ENCODE measurements at places on chromosomes 1 and 21. TPM values are rescaled to one million over a fixed set of nuclear protein-coding genes. Genes with fewer than 3 reads are reported as not detected.

ADAMTSL4 gene
- total RNA-seq = 2.6 TPM

C1QTNF12 gene
- 3.8 TPM for total RNA-seq

LAD1 gene
- 0.16 TPM for total RNA-seq

CYP4Z1 gene
- not detected for total RNA-seq

FCER1G gene
- total RNA-seq = not detected

HCRTR1 gene
- total RNA-seq = 0.50 TPM

TAF13 gene
- total RNA-seq = 39.8 TPM

AMY1A gene
- not detected for total RNA-seq

GRCh38 chr1:209926045-209926444, 12.0 kb upstream of the SYT14 start:
- DNase-seq = no peak

- DNase-seq = no peak
Measured at GRCh38 chr1:64248065-64248464, 44.6 kb downstream of the UBE2U start.

- no peak for DNase-seq
Measured at GRCh38 chr1:166139735-166140134, 27.1 kb downstream of the FAM78B start.

- no peak for DNase-seq
Measured at GRCh38 chr1:99674115-99675064, 28.5 kb downstream of the PALMD start.

DNA sequence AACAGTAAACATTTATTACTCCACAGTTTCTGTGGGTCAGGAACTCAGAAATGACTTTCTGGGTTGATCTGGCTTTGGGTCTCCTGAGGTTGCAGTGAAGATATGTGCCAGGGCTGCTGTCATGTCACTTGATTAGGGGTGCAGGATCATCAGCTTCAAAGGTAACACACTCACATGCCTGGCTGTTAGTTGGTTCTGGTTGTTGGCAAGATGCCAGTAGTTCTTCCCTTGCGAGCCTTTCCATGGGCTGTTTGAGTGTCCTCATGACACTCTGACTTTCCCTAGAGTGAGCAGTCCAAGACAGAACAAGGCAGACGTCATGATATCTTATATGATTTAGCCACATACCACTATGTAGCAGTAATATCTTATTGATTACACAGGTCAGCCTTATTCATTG, 1.8 kb downstream of the SWT1 start:
- no peak for DNase-seq

DNA sequence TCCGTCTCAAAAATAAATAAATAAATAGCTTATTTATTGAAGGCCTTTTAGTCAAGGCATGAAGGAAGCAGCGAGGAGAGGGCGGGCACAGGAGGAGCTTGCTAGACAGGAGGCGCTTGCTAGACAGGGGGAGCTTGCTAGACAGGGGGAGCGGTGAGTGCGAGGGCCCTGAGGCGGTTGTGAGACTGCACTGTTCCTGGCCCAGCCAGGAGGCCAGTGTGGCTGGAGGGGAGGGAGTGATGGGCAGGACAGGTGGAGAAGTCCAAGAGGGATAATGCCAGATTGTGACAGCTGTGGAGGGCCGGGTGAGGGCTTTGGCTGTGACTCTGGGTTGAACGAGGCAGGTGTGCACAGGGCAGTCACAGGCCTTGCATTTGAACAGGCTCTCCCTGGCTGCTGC, 18.2 kb downstream of the KIF17 start:
- no peak for DNase-seq

DNA sequence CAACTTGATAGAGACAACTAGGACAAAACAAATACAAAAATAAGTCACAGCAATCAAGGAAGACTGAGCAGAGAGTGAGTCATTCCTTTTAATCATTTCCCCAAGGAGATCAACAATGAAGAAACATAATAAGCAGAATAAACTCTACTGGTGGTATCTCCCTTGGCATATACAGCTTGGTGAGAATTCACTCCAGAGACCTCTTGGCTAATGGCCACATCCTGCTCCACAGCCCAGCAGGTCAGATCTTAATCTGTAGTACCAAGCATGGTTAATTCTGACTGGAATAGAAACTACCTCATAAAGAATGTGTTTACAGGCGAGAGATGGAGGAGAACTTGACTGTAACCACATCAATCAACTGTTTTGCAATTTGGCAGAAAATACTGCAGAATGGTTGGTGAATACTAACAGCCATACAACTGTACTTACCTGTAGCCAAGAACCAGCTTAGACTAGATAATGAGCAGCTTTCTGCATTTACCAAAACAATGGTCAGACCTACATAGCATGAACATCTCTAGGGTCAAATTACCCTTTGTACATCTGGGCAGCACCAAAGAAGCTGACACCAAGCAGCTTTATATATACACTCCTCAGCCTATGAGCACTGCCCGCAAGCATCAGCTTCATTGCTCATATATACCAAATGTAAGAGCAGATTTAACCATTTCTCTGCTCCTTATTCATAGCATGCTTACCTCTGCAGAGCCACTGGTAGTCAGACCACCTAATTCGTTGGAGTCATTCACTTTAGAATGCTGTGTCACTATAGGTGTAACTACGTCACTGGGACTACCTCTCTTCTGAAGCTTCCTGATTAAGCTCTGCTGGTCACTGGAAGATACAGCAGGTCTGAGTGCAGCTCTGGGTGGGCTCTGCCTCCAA, 51.0 kb downstream of the KIAA0319L start:
- DNase-seq = no peak

DNA sequence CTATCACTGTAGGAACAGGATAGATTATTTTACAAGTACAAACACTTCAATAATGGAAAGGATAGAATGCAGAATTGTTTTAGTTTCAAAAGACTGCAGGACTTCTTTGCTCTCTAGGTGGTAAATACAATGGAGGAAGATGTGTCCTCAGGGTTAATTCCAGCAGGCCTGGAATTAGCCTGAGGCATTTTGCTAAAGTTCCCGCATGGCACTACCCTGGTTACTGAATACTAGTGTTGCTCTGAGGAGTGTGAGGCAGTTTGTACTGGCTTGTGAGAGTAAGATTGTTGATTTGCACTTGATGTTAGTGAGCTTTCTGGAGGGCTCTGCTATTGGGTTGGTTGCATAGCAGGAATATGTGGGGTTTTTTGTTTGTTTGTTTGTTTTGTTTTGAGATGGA, 61.4 kb downstream of the FASLG start:
- no peak for DNase-seq

DNA sequence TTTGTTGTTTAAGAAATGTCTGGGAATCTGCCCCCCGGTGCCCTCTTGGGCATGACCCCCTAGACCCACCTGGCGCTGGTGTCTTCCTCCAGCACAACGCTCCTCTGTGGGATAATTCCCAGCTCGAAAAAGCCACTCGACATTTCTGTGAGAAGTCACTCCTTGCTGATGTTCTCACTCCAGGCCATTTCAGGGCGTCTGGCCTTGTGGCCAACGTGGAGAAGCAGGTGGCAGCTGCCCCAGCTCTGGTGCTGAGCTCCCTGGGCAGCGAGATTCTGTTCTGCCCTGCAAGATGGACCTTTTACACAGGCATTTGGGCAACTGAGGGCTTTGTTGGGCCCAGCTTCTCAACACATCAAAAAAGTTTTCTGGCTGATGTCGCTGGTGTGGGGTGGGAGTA, 147.7 kb upstream of the WNT4 start:
- peak; percentile 62 for DNase-seq

- DNase-seq = no peak
Measured at GRCh38 chr1:4083231-4084047, 183.4 kb upstream of the C1orf174 start.

GRCh38 chr1:211476200-211476849, 15.6 kb downstream of the RD3 start:
- DNase-seq = peak; percentile 90

DNA sequence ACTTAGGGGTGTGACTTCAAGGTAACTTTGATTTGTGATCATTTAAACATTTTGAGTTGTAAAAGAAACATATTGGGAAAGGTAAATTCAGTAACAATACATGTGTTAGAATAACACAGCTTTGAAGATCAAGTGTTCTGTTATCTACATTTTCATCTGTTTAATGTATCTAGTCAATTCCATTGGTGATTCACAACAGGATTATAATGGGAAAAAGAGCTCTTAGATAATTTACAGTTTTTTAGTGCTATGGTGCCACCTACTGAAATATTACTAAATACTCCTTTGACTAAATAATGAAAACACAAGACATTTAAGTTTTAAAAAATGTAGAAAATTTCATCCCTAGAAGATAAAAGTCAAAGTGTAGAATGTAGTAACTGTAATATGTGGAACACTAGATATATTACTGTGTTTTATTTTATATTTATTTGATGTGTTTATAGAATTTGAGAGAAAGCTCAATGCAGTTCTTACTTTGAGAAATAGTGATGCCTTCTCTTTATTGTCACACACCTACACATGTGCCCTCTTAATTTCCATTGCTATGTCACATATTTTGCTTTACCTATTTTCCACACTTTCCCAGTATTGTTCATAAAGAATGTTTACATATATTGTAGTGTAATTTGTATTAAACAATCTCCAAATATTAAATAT, 47.4 kb downstream of the PTPRC start:
- DNase-seq = no peak

DNA sequence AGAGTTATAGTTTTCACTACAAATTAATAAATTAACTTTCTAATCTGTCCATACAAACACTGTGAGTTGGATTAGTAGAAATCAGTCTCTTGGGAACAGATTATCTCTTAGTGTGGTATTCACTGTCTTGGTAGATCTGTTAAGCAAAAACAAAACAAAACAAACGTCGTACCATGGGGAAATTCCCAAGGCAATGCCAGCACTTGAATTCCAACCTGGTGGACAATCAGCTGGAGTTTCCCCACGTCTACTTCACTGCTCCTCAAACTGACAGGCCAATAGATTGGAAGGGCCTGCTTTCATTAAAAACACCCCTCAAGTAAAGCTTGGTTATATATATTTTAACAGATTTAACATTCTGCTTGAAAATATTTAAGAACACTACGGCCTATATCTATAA, 31.9 kb downstream of the GDAP2 start:
- DNase-seq = no peak

DNA sequence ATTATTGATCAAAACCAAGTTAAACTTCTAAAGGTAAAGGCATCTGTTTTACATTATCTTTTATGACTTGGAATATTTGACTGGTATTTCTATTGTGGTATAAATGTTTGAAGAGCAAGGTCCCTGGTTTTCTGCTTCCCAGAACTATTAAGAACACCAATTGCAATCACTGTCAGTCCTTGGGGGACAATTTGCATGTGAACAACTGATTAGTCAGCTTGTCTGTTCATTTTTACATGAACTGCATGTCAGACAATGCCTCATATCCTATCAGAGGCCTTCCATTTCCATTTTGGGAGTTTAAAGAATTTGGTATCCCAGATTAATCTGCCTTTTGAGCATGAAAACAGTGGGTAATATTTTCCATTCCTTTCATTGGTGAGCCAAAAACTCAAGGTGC, 654.9 kb upstream of the USP24 start:
- no peak for DNase-seq

GRCh38 chr1:118842452-118843201, 145.5 kb downstream of the TBX15 start:
- no peak for DNase-seq

DNA sequence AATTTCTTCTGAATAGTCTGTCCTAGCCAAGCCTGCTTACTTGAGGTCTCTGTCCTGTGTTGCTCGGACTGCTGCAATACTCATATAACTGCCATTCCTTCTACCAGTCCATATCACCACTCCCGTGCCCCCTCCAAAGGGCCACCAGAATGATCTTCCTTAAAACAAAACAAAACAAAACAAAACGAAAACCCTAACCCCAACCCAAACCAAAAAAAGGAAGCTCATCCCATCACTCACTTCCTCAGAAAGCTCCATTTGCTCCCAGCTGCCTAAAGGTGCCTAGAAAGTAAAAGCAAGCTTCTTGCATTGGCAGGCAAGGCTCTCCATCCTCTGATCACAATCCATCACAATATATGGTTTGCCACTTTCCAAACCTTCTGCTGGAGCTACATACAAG, 20.3 kb downstream of the USP24 start:
- no peak for DNase-seq

- no peak for DNase-seq
Measured at GRCh38 chr1:54857141-54857540, 29.9 kb downstream of the DHCR24 start.

- no peak for DNase-seq
Measured at GRCh38 chr1:230747127-230747730, at the start of gene CAPN9. Gene CAPN9, plus strand, starts transcription at chr1:230747388. Its CDS starts 109 bp downstream, at chr1:230747497.

DNA sequence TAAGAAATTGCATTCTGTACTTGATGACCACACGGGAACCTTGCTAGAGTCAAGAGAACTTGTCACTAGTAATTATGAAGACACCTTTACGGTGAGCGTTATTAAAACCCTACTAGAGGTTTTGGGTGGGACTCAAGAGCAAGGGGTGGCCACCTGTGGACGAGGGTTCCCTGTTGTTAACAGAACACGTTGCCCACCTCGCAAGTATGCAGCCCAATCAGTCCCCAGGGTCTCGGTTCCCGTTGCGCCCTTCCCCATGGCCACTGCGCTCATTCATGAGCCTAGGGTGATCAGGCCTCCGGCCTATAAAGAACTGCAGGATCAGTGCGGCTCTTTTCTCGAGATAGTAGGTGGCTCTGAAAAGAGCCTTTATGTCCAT, 30.2 kb upstream of the RNF187 start:
- DNase-seq = no peak

DNA sequence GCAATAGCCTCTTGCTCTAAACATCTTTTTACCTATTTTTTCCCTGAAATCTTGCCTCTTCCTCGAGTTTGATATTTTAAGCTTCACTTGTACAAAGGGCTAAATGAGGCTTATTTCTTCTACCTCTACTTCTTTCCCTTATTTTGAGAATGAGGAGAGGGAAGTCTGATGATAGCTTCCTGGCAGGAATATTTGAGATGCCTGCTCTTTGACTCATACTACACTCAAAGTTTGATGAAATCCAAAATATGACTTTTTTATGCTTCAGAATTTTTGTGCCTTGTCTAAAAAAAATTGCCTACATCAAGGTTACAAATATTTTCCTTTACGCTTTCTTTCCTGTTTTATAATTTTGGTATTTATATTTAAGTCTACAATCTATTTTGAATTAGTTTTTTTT, 624.4 kb upstream of the PLXNA2 start:
- DNase-seq = no peak

DNA sequence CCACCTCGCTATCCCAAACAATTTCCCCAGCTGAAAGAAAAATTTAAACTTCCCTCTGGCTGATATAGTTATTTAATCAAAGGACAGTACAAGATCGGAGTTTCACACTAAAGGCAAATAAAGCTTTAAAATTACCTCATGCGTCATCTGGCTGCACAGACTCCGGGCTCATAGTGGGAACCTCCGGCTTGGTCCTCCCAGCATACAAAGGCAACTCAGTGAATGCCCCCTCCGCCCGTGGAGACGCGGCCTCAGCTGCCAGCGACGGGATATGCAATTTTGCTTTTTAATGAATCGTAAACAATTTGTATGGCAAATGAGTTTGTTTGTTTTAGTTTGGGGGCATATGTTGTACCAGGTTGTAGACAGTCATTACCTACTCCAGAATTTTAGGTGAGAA, 214.6 kb upstream of the NFIA start:
- DNase-seq = no peak

Data from osteocyte (in vitro differentiated cells).